Esophagus (tissue), 2 donors: ENCODE measurements at places on chromosomes 5 and 9. TPM values are rescaled to one million over a fixed set of nuclear protein-coding genes. Genes with fewer than 3 reads are reported as not detected.

The CCL19 gene
- polyA plus RNA-seq: 10.5 TPM

The PCDHGA6 gene
- polyA plus RNA-seq: 0.36 TPM

The DPYSL3 gene
- 7.2 TPM for polyA plus RNA-seq

The DNAJC18 gene
- polyA plus RNA-seq: 2.2 TPM

The CDH9 gene
- not detected for polyA plus RNA-seq

The CCDC192 gene
- not detected for polyA plus RNA-seq

The SPINK7 gene
- polyA plus RNA-seq: 2,280 TPM
